ENCODE measurements at places on chromosomes 5 and 9.

- peak; percentile 49 for DNase-seq
Measured at GRCh38 chr5:140073296-140073695, 30.2 kb upstream of the NRG2 start.

DNA sequence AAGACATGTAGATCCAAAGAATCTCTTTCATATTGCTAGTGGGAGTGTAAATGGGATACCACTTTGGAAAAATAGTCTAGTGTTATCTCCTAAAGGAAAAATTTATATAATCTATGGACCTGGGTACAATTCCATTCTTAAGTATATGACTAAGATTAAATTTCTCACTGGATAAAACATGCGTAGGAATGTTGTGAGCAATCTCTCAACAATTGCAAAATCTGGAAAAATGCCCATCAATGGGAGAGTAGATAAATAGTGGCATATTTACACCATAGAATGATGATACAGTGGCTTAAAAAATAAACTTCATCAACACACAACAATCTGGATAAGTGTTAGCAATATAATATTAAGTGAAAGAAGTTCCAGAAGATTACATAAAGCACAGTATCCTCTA is 469.5 kb downstream of the MAN2A1 start:
- DNase-seq, result peak; percentile 74

DNA sequence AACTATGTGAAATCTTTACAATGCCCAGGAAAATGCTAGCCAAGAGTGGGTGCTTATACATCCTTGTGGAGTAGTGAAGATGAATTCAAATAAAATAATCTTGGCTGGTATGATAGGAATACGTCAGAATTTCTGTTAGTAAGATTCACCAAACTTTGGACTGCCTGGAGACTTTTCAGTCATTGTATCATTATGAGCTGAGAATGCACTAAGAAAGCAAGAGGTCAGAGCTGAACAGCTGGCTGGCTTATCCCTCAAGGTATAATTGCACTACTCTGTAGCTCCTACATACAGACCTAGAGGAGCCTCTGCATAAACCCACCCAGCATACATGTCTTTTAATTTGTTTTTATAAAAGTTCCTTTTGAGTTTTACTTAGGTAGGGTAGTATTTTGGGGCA is 568.5 kb upstream of the RIOK2 start:
- DNase-seq, result no peak

DNA sequence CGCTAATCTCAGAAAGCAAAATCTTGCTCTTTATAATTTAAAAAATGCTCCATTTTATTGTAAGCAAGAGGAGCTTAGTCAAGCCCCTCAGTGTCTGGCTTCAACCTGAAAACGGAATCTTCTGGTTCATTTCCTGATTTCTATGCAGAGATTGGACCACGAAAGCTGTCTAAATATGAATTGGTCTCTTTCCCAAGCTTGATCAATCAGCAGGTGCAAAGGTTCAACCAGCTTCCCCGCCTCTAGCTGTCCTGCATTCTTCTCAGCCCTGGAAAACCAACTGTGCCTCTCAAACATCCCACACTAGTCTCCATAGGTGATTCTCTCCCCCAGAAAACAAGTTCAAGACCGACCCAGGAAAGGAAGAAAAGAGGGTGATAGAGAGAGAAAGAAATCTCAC is 34.5 kb downstream of the FNBP1 start:
- DNase-seq, result no peak

GRCh38 chr5:13664377-13664776 is 280.1 kb downstream of the DNAH5 start:
- DNase-seq, result peak; percentile 83

GRCh38 chr9:81861644-81862043 is 66.6 kb upstream of the SPATA31D4 start:
- peak; percentile 49 for DNase-seq

DNA sequence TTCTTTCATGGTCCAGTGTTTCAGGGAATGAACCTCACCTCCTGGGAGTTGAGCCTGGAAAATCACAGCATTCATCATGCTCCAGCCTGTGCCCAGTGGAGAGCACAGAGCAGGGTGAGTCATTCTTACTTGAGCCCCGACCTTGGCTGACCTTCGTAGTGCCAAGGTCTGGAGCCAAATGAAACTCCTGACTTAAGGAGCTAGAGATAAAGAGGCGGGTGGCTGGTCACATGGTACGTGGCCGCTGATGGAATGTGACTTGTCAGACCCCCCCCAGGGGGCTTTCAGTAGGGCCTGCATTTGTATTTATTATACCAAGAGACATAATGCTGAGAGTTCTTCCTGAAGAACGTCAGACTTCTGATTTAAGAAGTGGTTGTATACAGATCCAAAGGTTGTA is 15.0 kb upstream of the PIP5K1B start:
- no peak for DNase-seq

- no peak for DNase-seq
Measured at GRCh38 chr9:35001285-35001677, 11.7 kb downstream of the DNAJB5 start.

DNA sequence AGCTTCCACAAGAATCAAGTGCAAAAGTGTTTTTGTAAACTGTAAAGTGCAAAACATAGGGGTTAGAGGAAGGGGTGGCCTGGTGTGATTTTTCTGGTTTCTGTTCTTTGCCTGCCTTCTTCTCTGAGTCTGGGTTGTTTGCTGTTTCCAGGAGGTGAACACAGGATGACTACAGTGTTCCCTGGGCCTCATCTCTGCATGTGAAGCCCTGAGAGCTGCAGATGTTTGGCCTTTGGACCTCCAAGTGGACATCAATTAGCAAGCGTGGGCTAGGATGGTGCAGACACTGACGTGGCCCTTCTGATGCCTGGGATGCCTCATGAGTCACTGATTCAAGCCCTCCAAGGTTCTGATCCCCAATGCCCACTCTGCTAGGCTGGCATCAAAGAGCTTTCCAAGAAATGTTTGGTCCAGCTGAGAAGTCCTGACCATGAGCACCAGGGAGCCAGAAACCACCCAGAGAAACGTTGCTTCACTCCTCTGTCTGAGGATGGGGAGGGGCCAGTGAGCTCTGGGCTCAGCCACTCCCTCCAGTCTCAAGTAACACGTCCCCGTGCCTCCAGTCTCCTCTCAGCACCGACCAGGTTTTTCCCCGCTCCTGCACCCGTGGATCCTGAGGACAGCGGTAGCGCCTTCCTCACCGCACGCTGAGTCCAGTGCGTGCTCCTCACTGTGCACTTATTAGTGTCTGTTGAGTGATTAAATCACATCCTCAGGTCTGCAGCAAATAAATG is 7.6 kb downstream of the IL9 start:
- DNase-seq, result peak; percentile 60

DNA sequence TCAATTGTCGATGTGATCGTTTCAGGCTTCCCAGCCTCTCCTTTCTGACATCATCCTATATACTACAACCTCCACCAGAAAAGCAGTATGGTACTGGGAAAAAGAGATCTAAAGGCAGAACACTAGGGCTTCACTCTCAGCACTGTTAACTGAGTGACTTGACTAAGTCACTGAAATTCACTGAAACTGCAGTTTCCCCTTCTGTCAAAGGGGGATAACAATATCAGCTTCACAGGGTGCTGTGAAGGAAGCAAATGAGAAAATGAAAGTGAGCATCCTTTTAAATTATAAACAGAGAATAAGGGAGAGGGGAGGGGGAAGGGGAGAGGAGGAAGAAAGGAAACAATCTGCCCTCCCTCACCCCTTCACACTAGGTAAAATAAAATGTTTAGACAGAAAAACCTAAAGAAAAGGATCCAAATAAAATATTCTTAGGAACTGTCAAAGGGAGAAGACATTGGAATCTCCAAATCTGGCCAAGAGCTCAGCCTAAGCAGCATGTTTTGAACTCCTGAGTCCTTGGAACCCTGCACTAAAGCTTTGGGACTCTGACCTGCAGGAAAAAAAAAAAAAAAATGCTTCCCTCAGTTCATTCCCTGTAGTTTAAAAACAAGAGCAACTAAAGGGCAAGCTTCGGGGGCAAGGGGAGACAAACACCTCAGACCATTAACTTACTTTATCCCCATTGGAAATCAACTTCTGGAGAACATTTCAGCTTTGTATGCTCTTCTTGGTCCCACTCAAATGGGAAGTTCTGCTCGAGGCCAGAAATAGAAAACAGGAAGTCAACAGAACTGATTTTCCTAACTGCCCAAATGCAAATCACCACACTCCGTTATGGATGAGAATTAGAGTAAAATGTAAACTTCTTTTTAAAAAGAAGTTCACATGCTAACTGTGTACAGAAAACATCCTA is 178.3 kb downstream of the DEPDC1B start:
- no peak for DNase-seq

GRCh38 chr9:14075218-14075617 is 238.7 kb downstream of the NFIB start:
- no peak for DNase-seq

DNA sequence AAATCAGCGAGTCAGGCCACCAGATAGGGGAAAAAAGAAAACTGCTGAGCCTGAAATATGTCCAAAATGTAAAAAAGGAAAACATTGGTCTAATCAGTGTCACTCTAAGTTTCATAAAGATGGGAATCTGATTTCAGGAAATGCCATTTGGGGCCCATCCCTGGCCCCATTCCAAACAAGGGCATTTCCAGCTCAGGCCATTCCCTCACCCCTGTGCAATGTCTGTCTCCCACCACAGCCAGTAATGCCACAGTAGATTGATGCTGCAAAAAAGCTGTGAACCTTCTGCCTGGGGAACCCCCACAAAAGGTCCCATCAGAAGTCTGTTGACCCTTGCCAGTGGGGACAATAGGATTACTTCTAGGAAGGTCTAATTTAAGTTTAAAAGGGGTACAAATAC is 199.6 kb downstream of the YTHDC2 start:
- no peak for DNase-seq

DNA sequence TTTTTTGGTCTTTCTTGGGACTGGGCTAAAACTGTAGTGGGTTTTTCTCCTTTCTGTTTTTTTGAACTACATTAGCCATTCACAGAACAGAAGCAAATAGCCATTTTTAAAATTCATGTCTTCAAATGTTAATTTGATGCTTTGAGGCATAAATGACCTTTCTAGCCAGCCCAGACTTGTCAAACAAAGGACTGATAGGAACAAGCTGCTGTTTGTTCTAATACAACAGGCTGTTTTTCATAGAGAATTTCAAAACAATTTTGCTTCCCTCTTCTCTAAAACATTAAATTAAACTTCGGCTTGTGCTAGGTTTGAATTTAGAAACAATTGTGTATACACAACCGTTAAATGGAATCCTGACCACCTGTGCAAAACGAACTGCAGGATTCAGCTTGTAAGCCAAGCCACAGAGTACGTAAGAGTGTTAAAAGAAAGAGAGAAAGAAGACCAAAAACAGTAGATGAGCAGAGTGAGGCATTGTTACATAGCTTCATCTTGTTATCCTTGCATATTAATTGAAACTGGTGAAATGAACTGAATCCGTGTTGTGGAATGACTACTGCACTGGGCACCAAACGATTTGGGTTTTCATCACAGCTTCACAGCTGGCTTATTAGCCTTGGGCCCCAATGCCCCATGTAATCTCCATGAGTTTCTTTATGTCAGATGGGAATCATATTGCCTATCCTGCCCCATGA is 100.0 kb downstream of the ZSWIM6 start:
- DNase-seq, result peak; percentile 39

DNA sequence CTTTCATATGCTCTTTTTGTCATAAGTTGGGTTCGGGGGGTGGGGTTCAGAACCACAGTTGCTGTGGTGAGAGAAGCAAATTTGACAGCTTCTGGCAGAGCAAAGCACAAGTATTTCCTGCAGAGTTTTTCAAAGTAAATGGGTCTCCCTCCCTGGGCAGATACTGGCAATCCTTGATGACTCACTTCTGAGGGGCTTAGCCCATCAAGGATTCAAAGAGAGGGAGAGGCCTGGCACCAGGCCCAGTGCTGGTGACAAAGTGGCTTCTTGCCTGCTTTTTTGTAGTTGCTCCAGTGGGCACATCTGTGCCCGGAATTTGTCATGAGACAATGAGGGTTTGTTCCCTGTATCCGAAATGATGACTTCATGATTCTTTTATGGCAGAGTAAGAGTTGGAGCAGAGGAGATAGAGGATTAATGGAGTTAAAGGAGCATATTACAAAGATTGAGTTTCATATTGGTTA is 46.6 kb upstream of the TNC start:
- no peak for DNase-seq

DNA sequence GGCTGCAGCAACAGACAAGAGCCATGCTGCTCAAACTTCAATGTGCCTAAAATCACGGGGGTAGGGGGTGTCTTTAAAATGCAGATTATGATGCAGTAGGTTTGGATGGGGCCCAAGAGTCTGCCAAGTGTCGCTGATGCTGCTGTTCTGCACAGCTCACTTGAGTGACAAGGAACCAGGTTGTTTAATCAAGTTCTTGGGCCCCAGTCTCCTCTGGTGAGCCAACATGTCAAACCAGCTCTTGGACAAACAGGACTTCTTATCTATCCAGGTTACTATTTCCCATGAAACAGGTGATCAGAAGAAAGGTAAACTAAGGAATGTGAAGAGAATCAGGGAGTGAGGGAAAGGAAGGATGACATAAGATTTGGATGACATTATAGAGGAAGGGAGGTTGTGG is 78.0 kb downstream of the APBA1 start:
- no peak for DNase-seq

- no peak for DNase-seq
Measured at GRCh38 chr9:111008158-111009075, 29.9 kb downstream of the LPAR1 start.

GRCh38 chr5:64834037-64834436 is 65.3 kb downstream of the CWC27 start:
- peak; percentile 45 for DNase-seq

DNA sequence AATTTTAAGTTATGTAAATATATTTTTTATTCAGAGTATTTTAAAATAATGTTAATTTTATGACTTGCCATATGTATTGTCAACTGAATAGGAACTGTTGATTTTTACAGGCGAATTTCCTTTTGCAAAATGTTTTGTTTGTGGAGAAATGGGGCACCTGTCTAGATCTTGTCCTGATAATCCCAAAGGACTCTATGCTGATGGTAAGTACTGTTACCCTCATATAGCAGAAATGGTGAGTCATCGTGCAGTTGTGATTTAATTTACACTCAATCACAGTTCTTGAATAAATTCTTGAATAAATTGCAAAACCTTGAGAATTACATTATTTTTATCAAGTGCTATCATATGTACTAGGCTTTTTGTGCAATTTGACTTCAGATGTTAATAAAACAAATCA is 7.4 kb downstream of the ZCCHC9 start:
- no peak for DNase-seq

GRCh38 chr9:108162664-108163063 is 673.1 kb upstream of the KLF4 start:
- peak; percentile 77 for DNase-seq

- DNase-seq, result peak; percentile 44
Measured at GRCh38 chr9:15136646-15137045, 170.4 kb downstream of the TTC39B start.

- DNase-seq, result no peak
Measured at GRCh38 chr5:149251546-149251945, 20.1 kb upstream of the AFAP1L1 start.

- DNase-seq, result no peak
Measured at GRCh38 chr9:99125446-99125845, 20.5 kb downstream of the TGFBR1 start.

DNA sequence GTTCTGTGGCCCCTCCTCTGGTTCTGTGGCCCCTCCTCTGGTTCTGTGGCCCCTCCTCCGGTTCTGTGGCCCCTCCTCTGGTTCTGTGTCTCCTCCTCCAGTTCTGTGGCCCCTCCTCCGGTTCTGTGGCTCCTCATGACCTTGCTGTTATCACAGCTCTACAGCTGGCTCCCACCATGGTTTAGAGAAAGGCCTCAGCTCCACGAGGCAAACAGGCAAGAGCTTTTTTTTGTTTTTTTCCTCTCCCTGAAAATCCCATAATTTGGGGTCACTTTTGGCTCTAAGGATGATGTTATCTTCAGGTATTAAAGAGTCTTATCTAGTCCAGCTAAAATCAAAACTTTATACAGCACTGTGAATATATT is 31.8 kb downstream of the C5orf15 start:
- no peak for DNase-seq

- peak; percentile 73 for DNase-seq
Measured at GRCh38 chr5:128538250-128539037, 399 bp upstream of the FBN2 start.
